Cortex of kidney (tissue), 1 donor: ENCODE measurements at places on chromosomes 16 and 17.

- no peak for DNase-seq
Observed at GRCh38 chr16:14042706-14043105, 28.4 kb upstream of the MRTFB start.

GRCh38 chr17:10668775-10669174, 11.7 kb upstream of the MYH3 start:
- DNase-seq = no peak

GRCh38 chr17:68458260-68459036, 1.2 kb upstream of the WIPI1 start:
- no peak for DNase-seq

DNA sequence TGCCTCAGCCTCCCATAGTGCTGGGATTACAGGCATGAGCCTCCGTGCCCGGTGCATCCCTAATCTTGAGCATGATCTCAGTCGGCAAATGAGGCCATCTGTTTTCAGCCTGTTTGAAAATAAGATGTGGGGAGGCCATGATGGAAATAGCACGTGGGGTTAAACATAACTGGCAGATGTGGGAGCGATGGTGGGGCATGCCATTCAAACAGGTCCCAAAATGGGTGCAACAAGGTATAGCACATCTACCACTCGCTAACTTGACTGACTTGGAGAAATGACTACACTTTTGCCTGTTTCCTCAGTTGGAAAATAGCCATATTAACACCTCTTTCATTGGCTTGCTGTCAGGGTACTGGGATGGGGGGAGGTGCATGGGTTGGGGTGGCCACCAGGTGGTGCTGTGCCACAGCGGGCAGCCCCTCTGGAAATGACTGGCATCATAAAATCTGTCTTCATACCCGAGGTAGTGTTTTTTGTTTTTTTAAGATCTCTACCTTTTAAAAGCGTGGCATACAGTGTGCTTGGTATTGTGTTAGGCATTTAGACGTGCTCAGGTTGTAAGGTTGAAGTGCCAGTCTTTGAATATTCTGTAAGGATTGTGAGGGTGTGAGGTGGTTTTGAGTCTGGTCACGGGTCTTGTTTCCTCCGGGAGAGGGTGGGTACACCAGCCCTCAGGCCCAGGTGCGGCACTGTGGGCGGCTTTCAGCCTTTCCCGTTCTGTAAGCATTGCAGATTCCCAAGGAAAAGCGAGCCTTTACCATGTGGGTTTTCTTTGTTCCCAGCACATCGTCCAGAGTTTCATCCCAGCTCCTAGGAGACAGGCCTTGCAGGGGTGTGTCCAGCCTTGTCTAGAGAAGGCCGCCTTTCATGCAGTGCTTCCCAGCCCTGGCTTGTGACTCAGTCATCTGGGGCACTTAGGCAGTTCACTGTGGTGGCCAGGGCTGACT, 2.9 kb upstream of the TTYH2 start:
- no peak for DNase-seq

GRCh38 chr17:50948711-50949110, 82.6 kb upstream of the TOB1 start:
- no peak for DNase-seq

DNA sequence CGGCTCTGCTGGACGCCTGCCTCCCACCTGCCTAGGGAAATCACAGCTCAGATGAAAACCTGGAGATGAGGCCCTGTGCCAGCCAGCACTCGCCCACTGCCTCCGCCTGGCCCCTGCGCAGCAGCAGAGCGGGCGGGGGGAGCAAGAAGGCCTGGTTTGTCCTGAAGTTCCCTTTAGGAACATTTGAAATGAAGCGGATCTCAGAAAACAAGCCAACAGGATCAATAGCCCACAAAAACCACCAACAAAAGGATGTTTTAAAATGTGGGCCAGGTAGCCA, 48.0 kb downstream of the RBFOX3 start:
- no peak for DNase-seq

- DNase-seq = no peak
Observed at GRCh38 chr17:6574687-6575595, 18.6 kb upstream of the PITPNM3 start.

DNA sequence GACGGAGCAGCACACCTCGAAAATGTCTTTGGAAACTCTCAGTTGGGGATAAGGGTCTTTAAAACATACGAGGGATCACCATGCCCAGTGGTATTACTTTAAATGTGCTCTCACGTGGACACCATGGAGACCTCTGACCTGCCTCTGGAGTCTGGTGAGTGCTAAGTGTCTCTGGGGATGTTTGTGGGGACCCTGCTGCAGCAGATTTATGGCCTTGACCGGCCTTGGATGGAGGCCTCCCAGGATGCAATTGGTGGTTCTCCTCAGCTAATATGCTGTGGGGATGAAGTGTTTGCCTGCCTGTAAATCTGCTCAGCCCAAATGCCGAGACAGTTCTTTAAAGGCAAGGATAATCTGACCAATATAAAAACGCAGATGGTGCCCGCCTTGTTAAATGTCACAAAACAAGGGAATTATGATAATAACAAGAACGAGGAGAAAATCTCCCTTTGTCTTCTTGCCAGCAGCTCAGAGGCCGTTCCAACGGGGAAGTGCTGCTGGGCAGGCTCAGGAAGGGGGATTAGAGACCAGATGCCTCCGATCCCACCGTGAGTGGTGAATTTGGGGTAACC, 154.4 kb downstream of the ABCC12 start:
- no peak for DNase-seq

- no peak for DNase-seq
Observed at GRCh38 chr17:48427598-48427997, 2.4 kb downstream of the SKAP1 start.
